Breast epithelium (tissue), 4 donors: ENCODE measurements at places on chromosomes 16 and 17. TPM values are rescaled to one million over a fixed set of nuclear protein-coding genes. Genes with fewer than 3 reads are reported as not detected.
A peak's percentile ranks its signal among the peaks of the same experiment; 100 is the strongest.

DNA sequence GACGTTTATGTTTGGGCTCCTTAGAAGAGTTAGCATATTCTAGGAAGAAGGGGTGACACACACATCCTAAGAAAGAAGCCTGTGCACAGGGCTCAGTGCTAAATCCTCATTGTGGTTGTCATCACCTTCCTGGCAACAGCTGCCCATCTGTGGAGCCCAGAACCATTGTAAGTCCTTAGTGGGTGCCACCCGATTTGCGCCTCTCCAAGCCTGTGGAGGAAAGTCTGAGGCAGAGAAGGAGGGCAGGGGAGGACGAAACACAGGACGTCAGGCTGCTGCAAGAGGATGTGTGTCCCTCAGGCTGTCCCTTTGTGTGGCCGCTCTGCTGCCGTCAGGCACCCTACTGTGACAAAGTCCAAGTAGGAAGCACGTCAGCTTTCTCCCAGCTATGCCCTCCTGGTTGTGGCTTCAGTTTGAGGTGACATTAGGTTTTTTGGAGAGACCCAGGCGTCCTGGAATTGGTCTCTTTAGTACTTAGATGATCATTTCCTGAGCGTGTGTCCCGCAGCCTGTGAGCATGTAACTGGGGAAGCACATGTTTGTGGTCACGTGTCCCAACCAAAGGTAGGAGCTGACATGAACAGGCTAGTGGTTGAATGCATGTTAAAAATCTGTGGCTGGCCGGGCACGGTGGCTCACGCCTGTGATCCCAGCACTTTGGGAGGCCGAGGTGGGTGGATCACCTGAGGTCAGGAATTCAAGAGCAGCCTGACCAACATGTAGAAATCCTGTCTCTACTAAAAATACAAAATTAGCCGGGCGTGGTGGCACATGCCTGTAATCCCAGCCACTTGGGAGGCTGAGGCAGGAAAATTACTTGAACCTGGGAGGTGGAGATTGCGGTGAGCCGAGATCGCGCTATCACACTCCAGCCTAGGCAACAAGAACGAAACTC lies 10.7 kb downstream of the CLUAP1 start:
- peak; percentile 25 for DNase-seq
- H3K4me3 ChIP-seq = no peak overlapping the region
- peaks cover 5% of the 10 kb centered on the region for H3K36me3 ChIP-seq
- H3K4me1 ChIP-seq = no peaks in the 10 kb centered on the region
- H3K27ac ChIP-seq = no peak overlapping the region

ITGA3 gene
- 48.5 TPM for total RNA-seq

ARL4D gene
- total RNA-seq = 15.4 TPM

GRCh38 chr17:17079761-17080160 lies 37.5 kb downstream of the MPRIP start:
- no peak for DNase-seq
- H3K4me3 ChIP-seq = no peak overlapping the region
- no peaks in the 10 kb centered on the region for H3K27me3 ChIP-seq
- peaks cover 10% of the 10 kb centered on the region for H3K4me1 ChIP-seq
- peak overlapping the region; percentile 16 for H3K27ac ChIP-seq

GRCh38 chr17:27206447-27206846 lies 87.5 kb upstream of the WSB1 start:
- H3K36me3 ChIP-seq = no peaks in the 10 kb centered on the region
- H3K4me1 ChIP-seq = no peaks in the 10 kb centered on the region
- DNase-seq = no peak
- H3K27ac ChIP-seq = no peak overlapping the region
- no peak overlapping the region for H3K4me3 ChIP-seq

DNA sequence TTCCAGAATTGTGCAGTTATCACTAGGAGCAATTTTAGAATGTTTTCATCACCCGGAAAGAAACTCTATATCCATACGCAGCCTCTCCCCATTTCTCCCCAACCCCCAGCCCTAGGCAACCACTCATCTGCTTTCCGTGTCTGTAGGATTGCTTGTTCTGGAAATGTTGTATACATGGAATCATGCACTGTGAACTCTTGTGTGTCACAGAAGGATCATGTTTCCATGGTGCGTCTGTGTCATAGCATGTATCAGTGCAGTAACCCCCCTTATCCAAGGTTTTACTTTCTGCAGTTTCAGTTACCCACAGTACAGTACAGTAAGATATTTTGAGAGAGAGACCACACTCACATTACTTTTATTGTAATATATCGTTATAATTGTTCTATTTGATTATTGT lies 299.4 kb downstream of the CPPED1 start:
- no peaks in the 10 kb centered on the region for H3K36me3 ChIP-seq
- H3K27me3 ChIP-seq = no peaks in the 10 kb centered on the region
- H3K4me3 ChIP-seq = no peak overlapping the region
- no peak for DNase-seq
- no peak overlapping the region for H3K27ac ChIP-seq
- no peaks in the 10 kb centered on the region for H3K4me1 ChIP-seq

CDK3 gene
- total RNA-seq = 13.0 TPM

HSF5 gene
- total RNA-seq = 0.33 TPM

TPSB2 gene
- total RNA-seq = 5.6 TPM

ARHGDIA gene
- total RNA-seq = 67.0 TPM

SLC13A2 gene
- 4.0 TPM for total RNA-seq

- no peaks in the 10 kb centered on the region for H3K4me1 ChIP-seq
- H3K27ac ChIP-seq = no peak overlapping the region
- H3K36me3 ChIP-seq = no peaks in the 10 kb centered on the region
- peak overlapping the region; percentile 82 for H3K4me3 ChIP-seq
- H3K27me3 ChIP-seq = no peaks in the 10 kb centered on the region
These were observed 1.3 kb downstream of the NKD1 start for GRCh38 chr16:50549561-50549915.

KRTAP3-2 gene
- not detected for total RNA-seq

GRCh38 chr17:74962622-74963394 lies 9.8 kb downstream of the HID1 start:
- no peaks in the 10 kb centered on the region for H3K27me3 ChIP-seq
- H3K4me1 ChIP-seq = no peaks in the 10 kb centered on the region
- no peak for DNase-seq
- peak overlapping the region; percentile 12 for H3K27ac ChIP-seq
- no peaks in the 10 kb centered on the region for H3K36me3 ChIP-seq

- no peak overlapping the region for H3K4me3 ChIP-seq
- H3K27me3 ChIP-seq = no peaks in the 10 kb centered on the region
These were observed 13.2 kb upstream of the SLC16A5 start for GRCh38 chr17:75074532-75074931.

CMTM1 gene
- total RNA-seq = 1.6 TPM

DNA sequence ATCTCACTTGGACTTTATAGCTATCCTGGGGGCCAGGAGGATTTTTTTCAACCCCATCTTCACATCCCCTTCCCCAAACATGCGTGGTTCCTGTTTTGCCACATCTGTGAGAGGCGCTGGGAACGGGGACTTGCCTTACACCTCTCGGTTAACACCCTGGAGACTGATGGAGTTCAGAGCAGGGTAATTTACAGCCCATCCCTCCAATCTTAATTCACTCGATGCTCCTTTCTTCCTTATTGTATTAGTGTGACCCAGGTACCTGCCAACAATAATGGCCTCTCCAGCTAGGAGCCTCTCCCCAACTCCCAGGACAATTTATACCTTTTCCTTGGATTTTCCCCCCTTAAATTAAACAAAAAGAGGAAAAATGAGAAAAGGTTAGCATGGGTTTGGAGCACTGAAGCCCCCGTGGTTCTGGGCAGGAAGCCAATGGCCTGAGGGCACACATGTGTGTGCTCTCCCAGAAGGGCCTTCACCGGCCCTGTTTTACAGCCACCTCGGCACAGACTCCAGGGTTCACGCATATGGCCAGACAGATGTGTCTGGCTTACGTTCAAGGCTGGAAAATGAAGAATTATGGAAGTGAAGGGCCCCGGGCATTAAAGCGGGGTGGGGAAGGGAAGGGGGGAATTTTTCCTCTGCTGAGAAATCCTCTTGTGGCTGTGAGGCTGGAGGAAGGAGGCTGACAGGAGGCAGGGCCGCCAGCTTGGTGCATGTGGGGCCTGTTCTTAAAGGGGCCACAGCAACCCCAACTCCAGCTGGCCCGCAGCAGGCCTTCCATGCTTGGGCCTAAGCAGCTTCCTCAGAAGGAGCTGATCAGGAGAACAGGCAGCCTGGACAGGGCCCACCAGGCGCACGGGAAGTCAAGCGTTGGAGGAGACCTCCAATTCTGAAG lies 21.4 kb downstream of the HIC1 start:
- no peaks in the 10 kb centered on the region for H3K4me1 ChIP-seq

PITPNM3 gene
- total RNA-seq = 1.6 TPM

DNA sequence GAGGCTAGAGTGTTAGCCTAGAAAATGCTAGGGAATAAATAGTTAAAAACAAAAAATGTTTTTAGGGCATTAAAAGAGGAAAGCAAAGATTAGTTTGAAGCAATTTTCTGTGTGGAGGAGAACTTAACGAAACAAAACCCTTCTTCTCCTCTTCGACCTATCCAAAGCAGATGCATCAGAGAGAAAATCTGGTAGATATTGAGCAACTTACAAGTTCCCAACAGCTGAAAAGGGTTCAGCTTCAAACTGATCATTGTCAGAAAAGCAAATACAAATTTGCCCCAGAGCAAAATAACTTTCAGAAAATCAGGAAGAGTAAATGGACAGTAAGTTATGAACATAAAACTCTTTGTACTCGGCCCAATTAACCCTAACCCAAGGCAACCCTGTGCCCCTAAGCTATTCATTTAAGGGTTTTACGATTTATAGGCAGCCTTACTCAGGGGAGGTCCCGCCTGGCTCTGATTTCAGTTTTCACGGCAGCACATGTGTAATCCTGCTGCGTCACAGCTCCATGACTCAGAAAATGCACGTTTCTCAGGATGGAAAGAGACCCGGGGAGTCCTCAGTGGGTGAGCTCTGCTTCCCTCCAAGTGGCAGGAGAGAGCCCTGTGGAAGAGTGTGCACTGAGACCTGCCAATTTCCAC lies 405.7 kb upstream of the SALL1 start:
- H3K27me3 ChIP-seq = no peaks in the 10 kb centered on the region
- no peaks in the 10 kb centered on the region for H3K4me1 ChIP-seq
- H3K36me3 ChIP-seq = no peaks in the 10 kb centered on the region
- peak overlapping the region; percentile 23 for H3K4me3 ChIP-seq

DNA sequence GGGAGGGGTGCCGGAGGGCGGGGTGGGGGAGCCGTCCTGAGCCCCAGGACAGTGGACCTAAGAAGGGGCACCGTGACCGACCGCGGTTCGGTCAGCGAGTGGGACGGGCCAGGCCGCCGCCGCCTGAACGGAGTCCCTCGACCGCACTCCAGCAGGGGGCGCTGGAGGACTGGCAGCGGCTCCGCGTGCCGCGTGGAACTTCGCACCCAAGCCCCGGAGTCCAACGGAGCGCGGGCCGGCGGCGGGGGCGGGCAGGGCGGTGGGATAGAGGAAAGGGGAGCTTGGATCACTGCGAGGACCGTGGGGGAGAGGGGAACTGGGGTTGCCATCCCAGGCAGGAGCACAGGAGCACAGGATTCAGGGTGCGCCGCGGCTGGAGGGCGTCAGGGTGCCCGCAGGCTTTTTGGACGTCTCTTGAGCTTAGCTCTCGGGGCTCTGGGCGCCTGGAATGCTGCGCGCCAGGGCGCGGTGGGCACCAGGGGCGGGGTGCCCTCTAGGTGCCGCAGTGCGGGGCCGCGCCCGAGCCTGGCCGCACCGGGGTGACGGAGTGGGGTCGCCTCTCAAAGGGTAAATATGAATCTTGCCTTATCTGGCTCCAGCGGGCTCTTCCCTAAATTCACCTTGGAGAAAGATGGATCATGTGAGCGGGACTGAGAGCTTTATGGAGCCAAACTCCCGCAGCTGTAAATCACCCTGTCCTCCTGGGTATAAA lies 379 bp upstream of the OTOP2 start:
- H3K36me3 ChIP-seq = no peaks in the 10 kb centered on the region
- H3K4me3 ChIP-seq = peak overlapping the region; percentile 1
- H3K4me1 ChIP-seq = peaks cover 8% of the 10 kb centered on the region
- DNase-seq = peak; percentile 66

DNA sequence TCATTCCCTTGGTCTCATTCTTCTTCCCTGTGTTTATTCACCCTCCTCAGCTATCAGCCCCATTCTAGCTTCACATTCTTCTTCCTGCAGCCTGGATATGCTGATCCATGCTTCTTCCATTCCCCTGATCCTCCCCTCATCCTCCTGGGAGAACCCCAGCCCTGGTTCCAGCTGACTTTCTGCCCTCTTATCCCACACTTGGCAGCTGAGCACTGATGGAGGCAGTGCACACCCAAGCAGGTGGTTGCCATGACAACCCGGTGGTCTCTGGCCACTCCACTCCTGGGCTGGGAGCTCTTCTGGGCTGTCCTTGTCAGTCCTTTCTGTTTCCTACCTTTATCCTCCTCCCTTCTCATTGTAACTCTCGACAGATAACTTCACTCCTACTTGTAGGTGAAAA lies 16.7 kb upstream of the TUBG2 start:
- DNase-seq = no peak
- no peaks in the 10 kb centered on the region for H3K36me3 ChIP-seq
- H3K27ac ChIP-seq = no peak overlapping the region
- H3K27me3 ChIP-seq = no peaks in the 10 kb centered on the region
- H3K4me3 ChIP-seq = no peak overlapping the region

DNA sequence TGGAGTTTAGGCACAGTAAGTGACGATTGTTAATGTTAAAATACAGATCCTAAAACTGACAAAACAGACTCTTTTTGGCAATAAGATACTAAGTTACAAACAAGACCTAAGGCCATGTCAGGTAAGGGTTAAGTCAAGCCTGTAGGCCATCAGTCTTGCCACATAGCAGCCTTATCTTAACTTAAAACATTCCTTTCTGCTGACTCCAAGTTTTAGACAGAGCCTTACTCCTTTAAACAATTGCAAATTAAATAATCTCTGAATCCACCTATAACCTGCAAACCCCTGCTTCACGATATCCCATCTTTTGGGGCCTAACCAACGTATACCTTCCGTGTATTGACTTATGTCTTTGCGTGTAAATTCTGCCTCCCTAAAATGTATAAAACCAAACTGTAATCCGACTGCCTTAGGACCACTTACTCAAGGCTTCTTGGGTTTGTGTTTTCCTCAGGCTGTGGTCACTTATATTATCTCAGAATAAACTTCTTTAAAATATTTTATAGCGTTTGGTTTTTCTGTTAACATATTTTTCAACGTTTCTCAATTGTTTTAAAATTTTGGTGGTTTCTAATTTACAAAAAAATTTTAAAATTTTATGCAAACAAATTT lies 64.4 kb downstream of the EFCAB5 start:
- no peaks in the 10 kb centered on the region for H3K4me1 ChIP-seq
- no peaks in the 10 kb centered on the region for H3K36me3 ChIP-seq
- no peak overlapping the region for H3K4me3 ChIP-seq
- no peak for DNase-seq
- no peak overlapping the region for H3K27ac ChIP-seq

DERL2 gene
- total RNA-seq = 41.6 TPM

GRCh38 chr16:3729161-3730112 lies 12.1 kb upstream of the TRAP1 start:
- no peaks in the 10 kb centered on the region for H3K4me1 ChIP-seq
- H3K27ac ChIP-seq = no peak overlapping the region
- no peak overlapping the region for H3K4me3 ChIP-seq

DNA sequence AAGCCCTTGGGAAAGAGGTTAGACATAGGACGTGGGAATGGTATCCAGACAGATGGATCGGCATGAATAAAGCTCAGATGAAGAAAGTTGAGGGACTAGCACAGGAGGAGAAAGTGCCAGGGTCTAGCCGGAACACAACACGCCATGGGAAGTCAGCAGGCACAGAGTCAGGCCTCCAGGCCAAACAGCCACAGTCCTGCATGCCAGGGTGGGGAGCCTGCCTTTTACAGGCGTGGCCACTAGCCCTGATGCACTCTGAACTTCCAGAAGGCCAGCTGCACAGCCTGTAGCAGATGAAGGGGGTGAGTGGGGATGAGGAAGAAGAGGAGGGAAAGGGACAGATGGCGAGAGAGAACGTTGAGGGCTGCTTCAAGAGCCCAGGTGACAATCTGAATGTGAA lies 5.2 kb downstream of the B9D1 start:
- no peak for DNase-seq
- no peak overlapping the region for H3K27ac ChIP-seq
- no peaks in the 10 kb centered on the region for H3K36me3 ChIP-seq
- peaks cover 10% of the 10 kb centered on the region for H3K4me1 ChIP-seq
